ENCODE measurements at places on chromosomes 6 and 20.
A peak's percentile ranks its signal among the peaks of the same experiment; 100 is the strongest.

DNA sequence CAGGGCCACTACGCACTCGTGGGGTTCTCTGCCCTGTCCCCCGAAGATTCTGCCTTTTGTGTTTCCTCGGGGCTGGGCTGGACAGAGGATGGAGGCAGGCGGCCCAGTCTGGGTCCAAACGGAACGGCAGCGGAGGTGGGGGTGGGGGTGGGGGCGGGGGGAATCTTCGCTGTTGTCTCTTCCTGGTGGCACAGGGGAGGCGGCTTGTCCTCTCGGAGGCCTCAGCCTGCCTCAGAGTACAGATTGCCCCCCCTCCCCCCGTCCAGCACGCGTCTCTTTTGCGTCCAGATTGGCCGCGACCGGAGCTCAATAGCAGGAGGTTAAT lies 1.4 kb upstream of the INSM1 start:
- no peak overlapping the region for H3K27ac ChIP-seq
- peaks cover 89% of the 10 kb centered on the region for H3K27me3 ChIP-seq
- no peak overlapping the region for H3K4me3 ChIP-seq

DNA sequence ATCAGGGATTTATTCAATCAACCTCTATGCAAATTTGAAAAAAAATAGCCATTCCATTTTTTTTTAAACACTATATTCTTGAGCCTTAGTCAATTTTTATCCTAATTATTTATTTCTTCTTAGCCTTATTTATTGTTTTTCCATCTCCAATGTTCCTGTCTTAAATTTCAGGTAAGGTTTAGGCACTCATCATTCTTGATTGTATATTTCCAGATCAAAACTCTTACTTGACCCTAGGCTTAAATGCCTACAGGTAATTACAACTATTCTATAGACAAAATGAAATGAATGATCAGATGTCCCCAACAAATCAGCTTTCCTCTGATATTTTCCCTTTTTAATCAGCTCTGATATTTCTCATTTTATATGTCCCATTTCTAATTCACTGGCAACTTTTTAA lies 402.6 kb upstream of the EPHA7 start:
- H3K36me3 ChIP-seq, result no peaks in the 10 kb centered on the region
- no peaks in the 10 kb centered on the region for H3K27me3 ChIP-seq
- H3K4me3 ChIP-seq, result no peak overlapping the region
- no peak overlapping the region for H3K27ac ChIP-seq

DNA sequence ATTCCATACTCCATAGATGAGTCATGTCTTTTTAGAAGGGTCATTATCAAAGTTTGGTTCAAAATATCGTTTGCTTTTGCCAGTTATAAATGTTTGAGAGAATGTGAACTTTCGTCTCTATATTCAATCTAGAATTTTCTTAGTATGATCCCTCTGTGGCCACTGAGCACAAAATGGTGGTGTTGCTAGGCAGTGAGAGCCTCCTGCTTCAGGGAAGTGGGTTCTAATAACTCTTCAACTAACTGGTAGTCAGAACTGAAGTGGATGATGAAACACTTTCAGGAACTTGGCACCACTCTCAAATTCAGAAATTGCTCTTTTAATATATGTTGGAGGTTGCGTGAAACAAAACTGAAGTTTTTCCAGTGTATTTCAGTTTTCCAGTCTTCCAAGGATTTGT lies 125.0 kb upstream of the DOK5 start:
- H3K27me3 ChIP-seq, result no peaks in the 10 kb centered on the region
- no peak overlapping the region for H3K27ac ChIP-seq
- H3K4me3 ChIP-seq, result no peak overlapping the region

GRCh38 chr20:23244916-23245552 lies 105.6 kb upstream of the NXT1 start:
- no peaks in the 10 kb centered on the region for H3K27me3 ChIP-seq
- H3K36me3 ChIP-seq, result no peaks in the 10 kb centered on the region
- H3K4me1 ChIP-seq, result no peaks in the 10 kb centered on the region
- no peak for DNase-seq

GRCh38 chr6:142850679-142851423 lies 94.1 kb downstream of the HIVEP2 start:
- no peak overlapping the region for H3K4me3 ChIP-seq
- no peak for DNase-seq
- peak overlapping the region; percentile 51 for H3K27ac ChIP-seq
- H3K27me3 ChIP-seq, result no peaks in the 10 kb centered on the region
- H3K4me1 ChIP-seq, result peaks cover 11% of the 10 kb centered on the region

DNA sequence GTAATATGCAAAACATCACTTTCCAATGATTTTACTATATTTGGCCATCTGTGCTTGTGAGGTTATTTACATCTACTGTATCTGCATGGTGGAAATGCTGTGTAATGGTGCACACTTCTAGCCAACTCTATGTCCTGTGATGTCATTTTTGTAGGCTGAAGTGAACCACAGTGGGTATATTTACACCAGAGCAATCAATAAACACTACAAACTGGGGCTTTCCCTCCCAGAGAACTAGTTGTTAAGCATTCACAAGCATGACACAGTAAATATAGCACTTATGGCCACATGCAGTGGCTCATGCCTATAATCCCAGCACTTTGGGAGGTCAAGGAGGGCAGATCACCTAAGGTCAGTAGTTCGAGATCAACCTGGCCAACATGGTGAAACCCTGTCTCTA lies 4.9 kb downstream of the SLC22A2 start:
- no peaks in the 10 kb centered on the region for H3K36me3 ChIP-seq
- no peaks in the 10 kb centered on the region for H3K27me3 ChIP-seq
- no peak for DNase-seq

DNA sequence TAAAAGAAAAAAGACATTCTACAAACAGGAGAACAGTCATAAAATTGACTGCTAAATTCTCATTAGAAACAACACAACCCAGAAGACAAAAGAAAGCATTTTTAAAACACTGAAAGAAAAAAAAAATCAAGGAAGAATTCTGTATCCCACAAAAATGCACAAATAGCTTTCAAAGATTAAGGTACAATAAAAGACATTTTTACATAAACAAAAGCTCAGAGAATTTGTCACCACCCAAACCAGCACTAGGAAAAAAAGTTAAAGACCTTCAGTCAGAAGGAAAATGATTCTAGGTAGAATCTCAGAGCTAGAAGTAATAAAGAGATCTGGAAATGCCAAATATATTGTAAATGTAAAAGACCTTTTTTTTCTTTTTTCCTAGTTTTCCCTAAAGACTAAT lies 252.4 kb downstream of the CLIC5 start:
- H3K27ac ChIP-seq, result no peak overlapping the region
- H3K36me3 ChIP-seq, result no peaks in the 10 kb centered on the region
- no peak for DNase-seq
- H3K27me3 ChIP-seq, result no peaks in the 10 kb centered on the region
- no peaks in the 10 kb centered on the region for H3K4me1 ChIP-seq

- H3K36me3 ChIP-seq, result no peaks in the 10 kb centered on the region
- no peak overlapping the region for H3K4me3 ChIP-seq
- no peak overlapping the region for H3K27ac ChIP-seq
- no peaks in the 10 kb centered on the region for H3K4me1 ChIP-seq
- no peak for DNase-seq
Observed at GRCh38 chr6:38617856-38618255, 21.9 kb downstream of the BTBD9 start.

DNA sequence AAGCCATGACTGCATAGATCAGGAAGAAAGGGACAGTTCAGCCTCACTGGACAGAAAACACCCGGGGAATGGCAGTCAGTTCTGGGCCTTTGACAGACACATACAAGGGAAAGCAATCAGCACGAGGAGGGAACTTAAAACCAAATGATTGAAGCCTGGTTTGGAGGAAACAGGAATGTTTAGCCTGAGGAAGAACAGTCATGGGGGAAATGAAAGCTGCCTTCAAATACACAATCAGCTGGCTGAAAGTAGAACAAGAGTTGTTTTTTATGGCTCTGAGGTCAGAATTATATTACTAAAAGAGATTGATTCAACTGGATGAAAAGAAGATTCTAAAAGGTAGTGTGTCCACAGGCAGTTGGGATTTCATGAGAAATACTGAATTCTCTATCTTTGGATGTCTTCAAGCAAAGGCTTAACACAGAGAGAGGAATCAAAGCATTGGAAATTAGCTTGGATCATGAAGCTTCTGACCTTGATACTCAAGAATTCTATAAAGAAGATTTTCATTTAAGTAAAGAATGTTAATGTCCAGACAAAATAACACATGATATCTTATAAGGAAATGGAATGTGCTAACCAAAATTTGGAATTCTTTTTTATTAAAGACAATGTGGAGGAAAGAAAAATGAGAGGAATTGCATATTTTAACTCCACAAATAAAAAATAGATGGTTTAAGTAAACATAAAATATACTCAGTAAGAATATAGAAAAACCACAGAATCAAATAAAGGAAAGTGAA lies 216.6 kb downstream of the IBTK start:
- no peaks in the 10 kb centered on the region for H3K27me3 ChIP-seq
- H3K27ac ChIP-seq, result peak overlapping the region; percentile 45

DNA sequence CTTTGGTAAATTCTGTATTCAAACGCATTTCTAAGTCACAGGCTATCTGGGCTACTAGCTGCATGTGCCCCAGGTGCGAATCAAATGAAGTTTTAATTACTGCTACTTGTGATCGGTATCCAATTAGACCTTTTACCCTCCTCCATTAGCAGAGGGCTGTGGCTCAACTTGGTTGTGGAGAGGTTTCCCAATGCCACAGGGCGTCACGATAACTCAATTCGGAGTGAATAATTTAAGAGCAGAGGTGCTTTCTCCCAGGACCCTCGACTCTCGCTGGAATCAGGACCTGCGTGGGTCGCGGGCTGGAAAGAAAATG lies 640 bp downstream of the SAYSD1 start:
- H3K36me3 ChIP-seq, result peaks cover 6% of the 10 kb centered on the region
- peaks cover 5% of the 10 kb centered on the region for H3K4me1 ChIP-seq
- no peak for DNase-seq
- H3K27me3 ChIP-seq, result no peaks in the 10 kb centered on the region

- H3K4me3 ChIP-seq, result no peak overlapping the region
- H3K27me3 ChIP-seq, result no peaks in the 10 kb centered on the region
- no peak overlapping the region for H3K27ac ChIP-seq
Observed at GRCh38 chr6:168139121-168139520, 60.1 kb upstream of the FRMD1 start.

DNA sequence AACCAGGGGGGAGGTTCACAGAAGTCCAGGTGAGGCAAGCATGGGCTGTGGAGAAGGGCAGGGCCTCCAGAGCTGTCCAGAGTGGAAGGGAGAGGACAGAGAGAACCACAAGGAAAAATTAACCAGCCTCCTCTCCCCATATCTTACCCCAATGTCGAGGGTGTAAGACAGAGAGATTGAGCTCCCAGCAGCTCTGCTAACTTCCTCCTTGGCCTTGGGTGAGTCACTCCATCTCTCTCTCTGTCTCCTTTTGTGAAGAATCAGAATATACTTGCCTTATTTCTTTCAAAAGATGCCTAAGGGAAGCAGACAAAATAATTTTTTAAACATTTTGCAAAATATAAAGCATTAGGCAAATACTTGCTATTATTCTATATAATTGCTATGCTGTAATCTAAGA lies 58.3 kb upstream of the IYD start:
- no peaks in the 10 kb centered on the region for H3K36me3 ChIP-seq
- no peak for DNase-seq
- H3K4me1 ChIP-seq, result no peaks in the 10 kb centered on the region
- H3K27ac ChIP-seq, result no peak overlapping the region
- no peak overlapping the region for H3K4me3 ChIP-seq

- no peak overlapping the region for H3K27ac ChIP-seq
- no peaks in the 10 kb centered on the region for H3K36me3 ChIP-seq
- H3K4me3 ChIP-seq, result no peak overlapping the region
- no peaks in the 10 kb centered on the region for H3K4me1 ChIP-seq
- H3K27me3 ChIP-seq, result no peaks in the 10 kb centered on the region
- no peak for DNase-seq
Observed at GRCh38 chr6:74993136-74993535, 212.7 kb downstream of the COL12A1 start.

DNA sequence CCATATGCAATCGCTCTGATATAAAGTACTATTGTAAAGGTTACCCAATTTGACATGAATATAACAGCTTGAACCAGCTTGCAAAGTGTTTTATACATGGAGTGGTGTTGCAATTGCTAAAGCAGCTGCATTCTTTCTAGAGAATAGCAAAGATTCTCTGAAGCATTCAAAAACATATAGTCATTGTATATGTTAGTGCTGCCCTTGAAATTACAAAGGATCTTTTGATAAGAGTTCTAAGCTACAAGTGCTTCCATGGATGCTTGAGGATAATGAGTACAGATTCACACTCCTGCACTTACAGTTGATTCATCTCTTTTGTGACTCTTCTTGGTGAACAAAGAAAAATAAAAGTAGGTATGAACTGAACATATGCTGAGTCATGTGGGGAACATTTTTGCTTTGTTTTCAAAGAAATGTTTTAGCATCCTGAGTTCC lies 175.7 kb downstream of the ALDH8A1 start:
- H3K36me3 ChIP-seq, result no peaks in the 10 kb centered on the region
- no peak overlapping the region for H3K4me3 ChIP-seq
- H3K27ac ChIP-seq, result no peak overlapping the region
- H3K4me1 ChIP-seq, result no peaks in the 10 kb centered on the region
- no peak for DNase-seq
- H3K27me3 ChIP-seq, result no peaks in the 10 kb centered on the region

- DNase-seq, result no peak
- no peak overlapping the region for H3K4me3 ChIP-seq
- H3K27me3 ChIP-seq, result no peaks in the 10 kb centered on the region
- no peaks in the 10 kb centered on the region for H3K4me1 ChIP-seq
Observed at GRCh38 chr6:110549277-110549676, 72.9 kb upstream of the SLC22A16 start.

DNA sequence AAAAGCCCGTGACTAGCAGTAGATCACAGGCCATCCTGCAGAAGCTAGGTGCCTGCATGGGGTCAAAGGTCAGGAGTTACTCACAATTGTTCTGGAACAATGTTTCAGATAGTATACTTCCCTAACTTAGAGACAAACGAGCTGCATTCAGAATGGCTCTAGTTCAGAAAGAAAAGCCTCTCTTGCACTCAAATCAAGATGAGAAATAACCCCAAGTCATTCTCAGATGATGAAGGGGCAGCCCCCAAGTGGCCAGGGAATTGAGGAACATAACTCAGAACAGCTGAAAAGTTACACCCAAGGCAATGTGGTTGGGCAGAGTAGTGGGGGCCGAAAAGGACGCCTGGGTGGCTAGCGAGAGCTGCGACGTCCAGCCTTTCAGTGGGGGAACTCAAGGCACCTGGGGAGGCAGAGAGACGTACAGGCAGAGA lies 27.8 kb downstream of the FYN start:
- H3K36me3 ChIP-seq, result no peaks in the 10 kb centered on the region
- no peak for DNase-seq
- no peaks in the 10 kb centered on the region for H3K27me3 ChIP-seq
- no peaks in the 10 kb centered on the region for H3K4me1 ChIP-seq
- no peak overlapping the region for H3K27ac ChIP-seq
- H3K4me3 ChIP-seq, result no peak overlapping the region

Measured in breast epithelium (tissue), 4 donors.